ENCODE measurements at places on chromosomes 2 and 18.

- DNase-seq, result no peak
These were observed 257.9 kb downstream of the PTPRM start for GRCh38 chr18:7824970-7825369.

DNA sequence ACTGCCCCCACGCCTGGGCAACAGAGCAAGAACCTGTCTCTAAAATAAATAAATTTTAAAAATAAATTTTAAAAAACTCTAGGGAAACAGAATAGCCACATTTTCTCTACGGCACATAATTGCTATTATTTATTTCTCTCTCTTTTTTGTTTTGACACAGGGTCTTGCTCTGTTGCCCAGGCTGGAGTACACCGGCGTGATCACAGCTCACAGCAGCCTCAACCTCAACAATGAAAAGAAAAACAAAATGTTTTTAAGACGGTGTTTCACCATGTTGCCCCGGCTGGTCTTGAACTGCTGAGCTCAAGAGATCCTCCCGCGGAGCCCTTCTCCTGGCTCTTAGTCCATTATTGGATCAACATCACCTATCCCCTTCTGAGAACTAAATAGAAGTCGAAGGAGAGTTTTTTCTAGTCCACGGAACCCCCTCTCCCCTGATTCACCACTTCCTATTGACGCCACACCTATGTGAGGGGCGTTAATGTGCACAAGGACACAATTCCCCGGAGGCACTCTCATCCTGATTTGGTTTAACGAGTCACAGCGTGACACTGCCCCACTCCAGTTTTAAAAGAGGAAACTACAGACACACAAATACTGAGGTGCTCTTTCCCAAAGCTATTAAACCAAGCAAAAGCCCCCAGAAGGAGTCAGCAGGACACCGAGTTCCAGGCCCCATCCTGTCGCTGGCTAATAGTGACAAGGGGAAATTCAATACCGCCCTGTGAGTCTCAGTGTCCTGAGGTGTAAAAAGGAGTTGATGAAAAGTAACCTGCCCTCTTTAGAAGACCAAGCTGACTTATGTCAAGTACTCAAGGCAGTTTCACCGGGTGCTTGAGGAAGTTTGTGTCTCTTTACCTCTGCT is 1.1 kb downstream of the NPC1 start:
- peak; percentile 51 for DNase-seq

- DNase-seq, result no peak
These were observed 602.3 kb downstream of the TMEM182 start for GRCh38 chr2:103364177-103364576.

GRCh38 chr2:181812106-181812743 is 79.3 kb upstream of the ITPRID2 start:
- DNase-seq, result no peak

DNA sequence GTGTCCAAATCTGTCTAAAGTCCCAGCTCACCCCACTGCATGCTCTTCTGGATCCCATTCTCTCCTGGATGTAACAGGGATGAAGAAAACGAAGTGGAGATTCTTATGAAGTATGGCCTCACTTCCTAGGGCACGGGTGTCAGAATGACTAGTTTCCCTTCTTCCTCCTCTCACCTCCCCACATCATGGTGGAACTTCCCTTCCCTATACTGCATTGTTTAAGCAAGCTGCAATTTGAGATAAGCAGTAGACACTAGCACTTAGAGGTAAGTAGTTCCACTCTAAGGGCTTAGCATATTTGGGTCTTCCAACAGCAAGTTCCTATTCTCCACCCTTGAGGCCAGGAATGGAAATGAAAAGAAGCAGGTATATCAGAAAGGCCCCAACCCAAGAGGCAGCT is 29.7 kb downstream of the SLC4A5 start:
- no peak for DNase-seq
